NB4 (cell line): ENCODE measurements at places on chromosomes 5 and 9.

GRCh38 chr9:14824481-14824880 is 85.7 kb downstream of the FREM1 start:
- DNase-seq: no peak

- no peak for DNase-seq
Observed at GRCh38 chr9:134553996-134554372, 87.6 kb upstream of the COL5A1 start.

- DNase-seq: peak; percentile 59
Observed at GRCh38 chr9:105064248-105065097, 136.5 kb upstream of the ABCA1 start.

- peak; percentile 83 for DNase-seq
Observed at GRCh38 chr5:171601266-171601881, 181.9 kb downstream of the FGF18 start.

GRCh38 chr5:30368064-30368463 is 825.4 kb upstream of the CDH6 start:
- no peak for DNase-seq
